ENCODE measurements at places on chromosomes 1 and 21. TPM values are rescaled to one million over a fixed set of nuclear protein-coding genes. Genes with fewer than 3 reads are reported as not detected.

Gene SH3BGR
- total RNA-seq: 89.1 TPM

Gene PBXIP1
- total RNA-seq: 91.9 TPM

Gene CENPF
- total RNA-seq: 0.37 TPM

Gene TNFSF4
- total RNA-seq: 2.3 TPM

Gene PTPRC
- 9.1 TPM for total RNA-seq

Gene SNAPIN
- total RNA-seq: 66.3 TPM

Gene SLC25A33
- total RNA-seq: 8.4 TPM

Gene CDC42BPA
- total RNA-seq: 38.0 TPM

Gene CLIC6
- total RNA-seq: 12.6 TPM

Gene LHX8
- not detected for total RNA-seq

Gene NUDT4B
- 0.63 TPM for total RNA-seq

Gene PLA2G5
- 103 TPM for total RNA-seq

Gene SLC9C2
- 0.42 TPM for total RNA-seq

Gene FAM163A
- 0.09 TPM for total RNA-seq

Gene FCMR
- 1.7 TPM for total RNA-seq

Gene SELP
- 24.8 TPM for total RNA-seq

Gene FASLG
- 0.29 TPM for total RNA-seq

Gene DNAJC11
- 57.7 TPM for total RNA-seq

Gene GLIS1
- 0.20 TPM for total RNA-seq

Gene CLDN14
- total RNA-seq: not detected

Gene C1orf56
- 7.0 TPM for total RNA-seq

Gene IQGAP3
- total RNA-seq: 0.06 TPM

Gene LCK
- total RNA-seq: 2.4 TPM

Gene LHX4
- not detected for total RNA-seq
